ENCODE measurements at places on chromosomes 4 and X. TPM values are rescaled to one million over a fixed set of nuclear protein-coding genes. Genes with fewer than 3 reads are reported as not detected.

The NWD2 gene
- not detected for total RNA-seq

- DNase-seq: no peak
These were observed 100.7 kb downstream of the NSUN7 start for GRCh38 chr4:40850496-40850895.

- no peak for DNase-seq
These were observed 141.8 kb downstream of the CBR4 start for GRCh38 chr4:168868044-168868781.

DNA sequence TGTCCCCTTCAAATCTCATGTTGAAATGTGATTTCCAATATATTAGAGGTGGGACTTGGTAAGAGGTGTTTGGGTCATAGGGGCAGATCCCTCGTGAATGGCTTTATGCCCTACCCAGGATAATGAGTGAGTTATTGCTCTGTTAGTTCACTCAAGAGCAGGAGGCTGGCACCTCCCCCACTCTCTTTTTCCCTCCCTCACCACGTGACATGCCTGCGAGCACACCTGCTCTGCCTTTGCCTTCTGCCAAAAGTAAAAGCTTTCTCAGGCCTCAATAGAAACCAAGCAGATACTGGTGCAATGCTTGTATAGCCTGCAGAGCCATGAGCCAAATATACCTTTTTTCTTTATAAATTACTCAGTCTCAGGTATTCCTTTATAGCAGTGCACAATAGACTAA, 286.3 kb upstream of the UGT8 start:
- DNase-seq: no peak

Data from activated CD4-positive, alpha-beta memory T cell treated with anti-CD3 and anti-CD28 coated beads for 36 hours (primary cell).